ENCODE measurements at places on chromosomes 2 and 18. TPM values are rescaled to one million over a fixed set of nuclear protein-coding genes. Genes with fewer than 3 reads are reported as not detected.

Gene HOXD12
- not detected for polyA plus RNA-seq

Gene CABLES1
- polyA plus RNA-seq, result 14.7 TPM

Gene ADRA2B
- polyA plus RNA-seq, result not detected

DNA sequence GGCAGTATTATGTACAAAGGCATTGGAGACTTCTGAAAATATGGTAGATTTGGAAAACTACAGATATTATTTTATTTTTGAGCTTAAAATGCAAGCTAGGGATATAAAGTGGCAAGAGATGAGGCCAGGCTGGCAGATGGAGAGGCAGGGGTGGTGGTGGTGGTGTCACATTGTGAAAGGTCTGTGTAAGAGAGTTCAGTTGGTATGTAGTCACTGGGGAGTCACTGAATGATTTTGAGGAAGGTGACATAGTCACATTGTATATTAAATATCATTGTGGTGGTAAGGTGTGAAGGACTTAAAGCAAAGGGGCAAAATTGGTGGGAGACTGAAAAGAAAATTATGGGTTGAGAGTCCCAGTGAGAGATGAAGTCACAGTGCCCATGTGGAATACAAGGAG lies 82.5 kb downstream of the DIS3L2 start:
- DNase-seq, result no peak
- H3K27me3 ChIP-seq, result no peaks in the 10 kb centered on the region
- peaks cover 2% of the 10 kb centered on the region for H3K36me3 ChIP-seq
- no peak overlapping the region for H3K4me3 ChIP-seq

Data from HepG2 (cell line).